ENCODE measurements at places on chromosomes 5 and 9. TPM values are rescaled to one million over a fixed set of nuclear protein-coding genes. Genes with fewer than 3 reads are reported as not detected.
A peak's percentile ranks its signal among the peaks of the same experiment; 100 is the strongest.

Gene NAIP
- 1.3 TPM for polyA plus RNA-seq

DNA sequence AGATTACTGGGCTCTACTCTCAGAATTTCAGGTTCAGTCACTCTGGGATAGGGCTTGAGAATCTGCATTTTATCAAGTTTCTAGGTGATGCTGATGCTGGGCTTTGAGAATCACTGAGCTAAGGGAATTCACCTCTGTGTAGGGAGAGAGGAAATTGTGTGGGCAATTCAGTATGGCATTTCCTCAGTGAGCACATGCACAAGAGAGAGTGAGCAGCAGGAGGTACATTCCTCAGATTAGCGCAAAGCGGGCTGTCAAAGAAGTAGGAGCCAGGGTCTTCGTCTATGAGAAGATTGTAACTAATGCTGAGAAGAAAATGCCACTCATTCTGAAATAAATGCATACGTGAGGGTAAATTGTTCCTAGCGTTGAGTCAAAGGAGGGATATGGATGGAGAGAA is 175.9 kb downstream of the KIF4B start:
- no peak overlapping the region for H3K27ac ChIP-seq
- H3K4me3 ChIP-seq: no peak overlapping the region
- no peaks in the 10 kb centered on the region for H3K36me3 ChIP-seq
- no peak for DNase-seq
- no peaks in the 10 kb centered on the region for H3K4me1 ChIP-seq
- H3K27me3 ChIP-seq: no peaks in the 10 kb centered on the region

Gene MYMK
- polyA plus RNA-seq: not detected

DNA sequence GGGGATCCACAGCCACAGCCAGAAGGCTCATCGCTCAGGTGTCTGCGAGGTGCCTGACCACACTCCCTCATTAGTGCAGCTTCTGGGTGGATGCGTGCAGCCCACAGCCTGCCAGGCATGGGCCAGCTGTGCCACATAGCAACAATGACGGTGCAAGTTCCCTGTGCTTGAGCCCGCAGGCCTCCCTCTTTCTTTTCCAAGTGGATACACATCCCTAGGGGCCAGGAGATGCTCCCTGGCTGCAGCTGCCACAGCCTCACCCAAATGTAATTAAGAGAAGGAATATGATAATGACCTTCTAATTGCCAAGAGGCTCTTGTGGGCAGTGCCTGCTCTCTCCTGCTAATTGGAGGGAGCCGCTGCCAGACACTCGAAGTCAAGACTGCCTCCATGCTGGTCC is 116.0 kb upstream of the PPP1R26 start:
- no peak overlapping the region for H3K27ac ChIP-seq
- no peak overlapping the region for H3K4me3 ChIP-seq
- no peaks in the 10 kb centered on the region for H3K4me1 ChIP-seq
- no peaks in the 10 kb centered on the region for H3K27me3 ChIP-seq
- H3K36me3 ChIP-seq: no peaks in the 10 kb centered on the region
- no peak for DNase-seq

DNA sequence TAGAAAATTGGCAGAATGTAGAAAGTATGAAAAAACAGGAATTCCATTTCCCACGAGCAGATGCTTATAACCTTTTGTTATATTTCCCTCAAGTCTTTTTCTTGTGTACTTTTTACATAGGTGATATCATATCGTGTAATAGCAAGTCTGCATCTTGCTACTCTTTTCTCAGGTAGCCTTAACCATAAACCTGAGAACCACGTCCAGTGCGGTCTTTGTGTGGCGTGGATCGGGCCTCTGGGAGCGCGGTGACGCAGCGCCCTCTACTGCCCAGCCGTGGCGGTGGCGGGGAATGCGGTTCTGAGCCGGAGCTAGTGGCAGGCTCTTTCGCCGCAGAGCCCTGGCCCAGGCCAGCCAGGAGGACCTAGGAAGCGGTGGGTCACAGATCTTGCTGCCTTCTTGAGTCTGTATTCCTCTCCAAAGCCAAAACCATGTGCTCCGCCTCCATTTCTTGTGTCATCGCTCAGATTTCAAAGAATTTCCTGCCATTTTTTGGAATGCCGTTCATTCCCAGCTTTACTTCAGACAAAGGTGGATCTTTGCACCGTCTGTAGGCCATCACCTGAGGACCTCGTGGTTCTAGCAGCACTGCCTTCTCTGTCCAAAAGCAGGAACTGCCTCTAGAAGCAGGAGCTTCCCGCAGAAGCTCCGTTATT is 71.9 kb downstream of the MVB12B start:
- no peak overlapping the region for H3K4me3 ChIP-seq
- no peaks in the 10 kb centered on the region for H3K27me3 ChIP-seq
- peak; percentile 69 for DNase-seq
- peaks cover 8% of the 10 kb centered on the region for H3K36me3 ChIP-seq
- no peak overlapping the region for H3K27ac ChIP-seq

DNA sequence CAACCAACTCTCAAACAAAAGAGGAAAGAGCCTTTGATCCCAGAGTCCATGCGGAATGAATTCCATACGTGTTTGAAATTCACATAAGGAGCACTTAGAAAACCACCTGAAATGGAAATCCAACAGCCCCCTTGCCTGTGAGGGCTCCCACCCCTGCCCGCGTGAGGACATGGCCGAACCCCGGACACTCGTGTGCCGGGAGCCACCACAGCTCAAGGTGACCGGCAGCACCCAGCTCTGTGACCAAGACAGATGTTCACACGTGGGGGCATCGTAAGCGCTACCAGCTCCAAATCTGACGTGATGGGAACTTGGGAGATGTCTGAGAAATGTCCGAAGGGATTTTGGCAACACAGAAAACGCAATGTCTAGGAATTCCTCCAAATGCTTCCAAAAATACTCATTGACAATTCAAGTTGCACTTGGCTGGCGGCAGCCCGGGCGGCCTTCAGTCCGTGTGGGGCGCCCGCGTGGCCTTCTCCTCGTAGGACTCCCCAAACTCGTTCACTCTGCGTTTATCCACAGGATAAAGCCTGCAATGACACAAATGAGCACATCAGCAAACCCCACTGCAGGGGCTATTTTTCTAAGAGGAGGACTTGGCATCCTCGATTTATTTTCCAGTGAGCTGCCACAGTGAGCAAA is 23.2 kb upstream of the TERT start:
- H3K4me3 ChIP-seq: no peak overlapping the region
- H3K27me3 ChIP-seq: no peaks in the 10 kb centered on the region
- no peaks in the 10 kb centered on the region for H3K4me1 ChIP-seq
- no peak for DNase-seq
- no peak overlapping the region for H3K27ac ChIP-seq

Gene LCP2
- not detected for polyA plus RNA-seq

DNA sequence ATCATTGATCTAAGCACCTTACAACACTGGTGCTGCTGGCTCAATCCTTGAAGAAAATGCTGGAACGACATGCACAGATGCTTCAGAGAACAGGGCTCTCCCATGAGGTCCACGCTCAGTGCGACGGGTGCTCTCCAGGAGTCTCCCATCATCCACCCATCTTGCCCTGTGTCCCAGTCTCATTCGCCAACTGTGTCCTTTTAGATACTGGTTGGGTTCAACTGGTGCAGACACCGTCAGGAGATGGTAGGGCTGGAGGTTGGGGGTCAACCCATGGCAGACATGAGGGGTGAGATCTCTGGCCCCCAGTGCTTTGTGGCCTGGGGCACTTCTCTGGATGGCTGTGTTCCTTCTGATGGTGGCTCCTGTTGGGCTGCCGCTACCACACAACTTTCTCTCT is 1.6 kb upstream of the OBP2B start:
- no peaks in the 10 kb centered on the region for H3K36me3 ChIP-seq
- no peaks in the 10 kb centered on the region for H3K4me1 ChIP-seq
- no peak for DNase-seq
- H3K27ac ChIP-seq: no peak overlapping the region
- H3K27me3 ChIP-seq: peaks cover 4% of the 10 kb centered on the region
- H3K4me3 ChIP-seq: no peak overlapping the region

GRCh38 chr5:160539431-160539830 is 117.8 kb downstream of the PTTG1 start:
- H3K4me1 ChIP-seq: no peaks in the 10 kb centered on the region
- no peaks in the 10 kb centered on the region for H3K36me3 ChIP-seq
- no peak overlapping the region for H3K27ac ChIP-seq
- DNase-seq: no peak

- H3K4me3 ChIP-seq: no peak overlapping the region
- no peaks in the 10 kb centered on the region for H3K27me3 ChIP-seq
- no peak for DNase-seq
- peaks cover 2% of the 10 kb centered on the region for H3K4me1 ChIP-seq
- peaks cover 8% of the 10 kb centered on the region for H3K36me3 ChIP-seq
Observed at GRCh38 chr9:35682051-35682450, 7.7 kb downstream of the TPM2 start.

Gene OBP2B
- polyA plus RNA-seq: not detected

DNA sequence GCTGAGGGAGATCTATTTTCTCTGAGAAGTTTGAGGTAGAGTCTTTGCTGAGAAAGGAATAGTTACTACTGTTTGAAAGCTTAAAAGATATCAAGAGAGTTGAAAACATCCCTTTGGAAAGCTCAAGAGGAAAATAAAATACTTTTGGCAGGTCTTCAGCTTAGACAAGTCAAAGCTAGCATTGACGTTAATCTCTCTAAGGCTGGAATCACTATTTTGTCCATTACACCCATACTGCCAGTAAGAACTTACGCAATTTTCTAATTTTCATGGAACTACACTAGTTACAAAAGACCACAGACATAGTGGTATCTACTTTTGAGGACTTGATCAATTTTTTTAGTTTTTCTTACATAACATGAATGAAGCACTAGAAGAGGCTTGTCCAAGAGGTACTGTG is 494.9 kb downstream of the PSAT1 start:
- H3K27me3 ChIP-seq: no peaks in the 10 kb centered on the region
- H3K4me3 ChIP-seq: no peak overlapping the region
- no peak overlapping the region for H3K27ac ChIP-seq
- no peak for DNase-seq
- H3K36me3 ChIP-seq: no peaks in the 10 kb centered on the region

- no peak for DNase-seq
- H3K27me3 ChIP-seq: no peaks in the 10 kb centered on the region
- no peak overlapping the region for H3K4me3 ChIP-seq
- H3K27ac ChIP-seq: no peak overlapping the region
- no peaks in the 10 kb centered on the region for H3K4me1 ChIP-seq
Observed at GRCh38 chr5:553874-554273, 29.6 kb upstream of the SLC9A3 start.

DNA sequence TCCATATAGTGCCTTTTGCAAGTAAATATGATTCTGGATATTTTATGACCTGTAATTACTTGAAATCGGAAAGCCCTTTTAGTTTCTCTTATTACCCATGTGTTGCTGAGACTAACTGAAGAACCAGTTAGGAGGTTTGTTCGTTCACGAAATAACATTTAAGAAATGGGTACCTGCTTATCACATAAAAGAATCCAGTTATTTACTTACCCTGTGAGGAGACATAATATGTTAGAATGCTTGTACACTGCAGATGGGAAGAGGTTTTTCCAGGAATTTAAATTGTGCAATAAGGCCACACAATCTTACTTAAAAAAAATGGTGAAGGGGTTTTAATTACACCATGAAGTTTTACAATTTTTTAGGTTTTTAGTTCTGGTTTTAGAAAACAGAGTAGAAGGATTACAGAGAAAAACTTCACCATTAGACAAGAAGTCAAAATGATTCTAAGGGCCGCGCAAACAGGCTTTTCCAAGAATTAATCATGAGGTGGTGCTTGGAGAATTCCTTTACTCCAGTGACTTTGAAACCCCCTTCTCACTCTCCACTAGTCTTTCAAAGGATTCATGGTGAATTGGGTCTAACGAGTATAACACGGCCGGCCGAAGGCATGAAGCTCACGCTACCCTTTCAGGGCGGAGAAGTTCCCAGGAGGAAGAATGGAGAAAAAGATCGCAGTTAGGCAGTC is 1.1 kb upstream of the PTGER4 start:
- DNase-seq: peak; percentile 63
- H3K27ac ChIP-seq: peak overlapping the region; percentile 76
- peak overlapping the region; percentile 76 for H3K4me3 ChIP-seq
- no peaks in the 10 kb centered on the region for H3K27me3 ChIP-seq

GRCh38 chr5:65013166-65013565 is 244.4 kb downstream of the CWC27 start:
- no peaks in the 10 kb centered on the region for H3K27me3 ChIP-seq
- no peak overlapping the region for H3K4me3 ChIP-seq
- H3K36me3 ChIP-seq: no peaks in the 10 kb centered on the region
- H3K27ac ChIP-seq: no peak overlapping the region
- DNase-seq: no peak
- H3K4me1 ChIP-seq: no peaks in the 10 kb centered on the region

DNA sequence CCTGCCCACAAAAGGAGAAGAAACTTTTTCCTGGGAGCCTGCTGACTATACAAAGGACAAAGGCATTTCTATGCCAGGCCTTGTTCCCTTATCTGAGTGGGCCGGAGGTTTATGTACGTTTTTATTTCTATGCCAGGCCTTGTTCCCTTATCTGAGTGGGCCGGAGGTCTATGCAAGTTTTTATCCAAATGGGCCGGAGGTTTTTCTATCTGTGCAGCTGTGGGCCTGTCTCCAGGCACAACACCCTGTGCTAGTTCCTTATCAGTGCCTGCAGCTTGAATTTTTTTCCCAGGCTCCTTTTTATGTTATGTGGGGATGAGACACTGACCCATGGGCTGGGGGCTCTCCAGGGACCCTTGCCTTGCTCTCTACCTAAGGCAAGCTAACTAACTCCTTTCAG is 5.5 kb downstream of the SLC25A2 start:
- H3K4me3 ChIP-seq: no peak overlapping the region
- no peaks in the 10 kb centered on the region for H3K4me1 ChIP-seq
- no peaks in the 10 kb centered on the region for H3K36me3 ChIP-seq

DNA sequence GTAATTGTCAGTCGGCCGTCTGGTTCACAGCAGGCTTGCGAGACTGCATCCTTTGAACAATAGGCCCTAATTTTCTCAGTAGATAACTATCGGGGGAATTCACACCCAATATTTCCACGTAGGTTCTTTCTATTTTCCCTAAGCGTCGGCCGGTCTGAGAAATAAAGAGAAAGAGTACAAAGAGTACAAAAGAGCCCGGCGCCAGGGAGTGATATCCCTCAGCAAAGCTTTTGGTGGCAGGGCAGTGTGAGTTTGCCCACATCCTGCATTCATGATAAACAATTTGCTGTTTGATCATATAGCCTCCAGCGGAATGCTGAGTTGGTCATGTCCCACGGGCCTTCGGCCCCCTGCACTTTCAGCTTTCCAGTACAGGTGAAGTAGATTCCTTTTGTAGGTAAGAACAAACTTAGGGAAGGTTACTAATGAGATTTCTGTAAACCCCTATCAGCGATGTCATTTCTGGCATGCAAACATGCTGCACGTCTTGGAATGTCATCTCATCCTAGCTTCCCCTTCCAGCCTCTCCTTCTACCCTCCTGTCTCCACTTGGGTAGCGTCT is 4.7 kb upstream of the PTGR1 start:
- no peak overlapping the region for H3K4me3 ChIP-seq
- peaks cover 30% of the 10 kb centered on the region for H3K4me1 ChIP-seq
- no peaks in the 10 kb centered on the region for H3K36me3 ChIP-seq
- no peaks in the 10 kb centered on the region for H3K27me3 ChIP-seq

Data from endothelial cell of umbilical vein (primary cell).